Sigmoid colon (tissue), 7 donors: ENCODE measurements at places on chromosomes 1 and 21. TPM values are rescaled to one million over a fixed set of nuclear protein-coding genes. Genes with fewer than 3 reads are reported as not detected.

- DNase-seq = no peak
These were observed 13.6 kb upstream of the ERI3 start for GRCh38 chr1:44368471-44369151.

GRCh38 chr1:112957133-112957812, 1.3 kb upstream of the SLC16A1 start:
- peak; percentile 70 for DNase-seq

DNA sequence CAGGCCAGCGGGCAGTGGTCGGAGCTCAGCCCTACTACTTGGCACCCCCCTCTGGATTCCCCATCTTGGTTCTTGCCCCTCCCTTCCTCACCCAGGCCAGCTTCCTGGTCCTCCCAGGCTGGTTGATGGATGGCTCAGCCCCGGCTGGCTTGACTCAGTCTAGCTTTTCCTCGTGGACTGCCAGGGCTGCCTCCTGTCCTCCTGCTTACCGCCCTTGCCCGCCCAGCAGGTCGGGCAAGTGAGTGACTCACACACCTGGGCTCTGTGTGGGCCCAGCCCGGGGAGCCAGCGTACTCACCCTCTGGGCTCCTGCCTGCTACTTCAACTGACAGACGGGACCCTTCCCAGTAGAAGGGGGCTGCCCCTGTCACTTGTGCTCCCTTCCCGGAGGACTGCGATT, 19.5 kb upstream of the ARHGEF10L start:
- no peak for DNase-seq

GRCh38 chr1:11394592-11395245, 84.2 kb upstream of the DISP3 start:
- DNase-seq = no peak

DNA sequence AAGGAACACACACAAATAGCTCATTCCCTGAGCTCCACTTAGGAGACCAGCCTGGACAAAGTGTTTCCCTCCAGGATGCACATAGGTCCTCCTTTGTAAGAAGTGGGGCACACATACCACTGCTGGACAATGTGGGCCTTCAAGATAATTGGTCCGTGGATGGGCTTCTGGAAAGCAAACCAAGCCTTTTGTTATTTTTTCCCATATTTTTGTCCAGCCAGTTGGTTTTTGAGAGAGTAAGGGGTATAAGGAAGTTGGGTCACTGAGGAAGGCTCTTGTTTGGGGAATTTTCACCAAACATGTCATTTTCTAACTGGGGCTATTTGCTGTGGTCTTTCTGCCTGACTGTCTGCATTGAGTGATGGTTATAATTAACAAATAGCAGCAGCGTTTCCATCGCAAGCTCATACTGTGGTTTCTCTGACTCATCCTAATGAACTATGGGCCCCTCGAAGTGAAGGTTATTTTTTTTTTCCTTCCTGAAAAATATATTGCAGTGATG, 306.3 kb upstream of the DUSP10 start:
- DNase-seq = no peak

DNA sequence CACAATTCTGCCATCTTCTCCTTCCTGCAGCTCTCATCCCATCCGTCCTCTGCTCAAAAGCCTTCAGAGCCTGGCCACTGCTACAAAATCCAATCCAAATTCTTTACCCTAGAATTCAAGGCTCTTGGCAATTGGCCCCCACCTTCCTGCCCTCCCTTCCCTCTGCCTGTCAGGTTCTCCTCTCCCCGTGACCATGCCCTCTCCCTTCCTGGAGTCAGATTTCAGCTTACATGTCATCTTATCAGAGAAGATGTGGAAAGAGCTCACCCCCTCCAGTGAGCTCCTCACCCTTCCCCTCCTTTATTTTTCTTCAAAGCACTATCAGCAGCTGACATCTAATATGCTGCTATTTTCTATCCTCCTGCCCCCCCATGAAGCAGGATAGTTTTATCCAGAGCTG, 86.9 kb downstream of the GRIK3 start:
- no peak for DNase-seq

GRCh38 chr21:30164796-30165195, 1.8 kb downstream of the CLDN17 start:
- no peak for DNase-seq

GRCh38 chr1:168939947-168940223, 166.6 kb upstream of the ATP1B1 start:
- no peak for DNase-seq

The TMEM54 gene
- 57.6 TPM for total RNA-seq

The DRAXIN gene
- not detected for total RNA-seq

The CASQ2 gene
- 58.3 TPM for total RNA-seq

The LCE1B gene
- not detected for total RNA-seq

The BARHL2 gene
- not detected for total RNA-seq

The CHAF1B gene
- 0.55 TPM for total RNA-seq

The GBP3 gene
- 6.4 TPM for total RNA-seq
